ENCODE measurements at places on chromosomes 5 and 9.

GRCh38 chr9:26919698-26920097 lies 27.1 kb upstream of the CAAP1 start:
- no peak for DNase-seq

- no peak for DNase-seq
Observed at GRCh38 chr9:87605676-87606075, 108.0 kb downstream of the DAPK1 start.

DNA sequence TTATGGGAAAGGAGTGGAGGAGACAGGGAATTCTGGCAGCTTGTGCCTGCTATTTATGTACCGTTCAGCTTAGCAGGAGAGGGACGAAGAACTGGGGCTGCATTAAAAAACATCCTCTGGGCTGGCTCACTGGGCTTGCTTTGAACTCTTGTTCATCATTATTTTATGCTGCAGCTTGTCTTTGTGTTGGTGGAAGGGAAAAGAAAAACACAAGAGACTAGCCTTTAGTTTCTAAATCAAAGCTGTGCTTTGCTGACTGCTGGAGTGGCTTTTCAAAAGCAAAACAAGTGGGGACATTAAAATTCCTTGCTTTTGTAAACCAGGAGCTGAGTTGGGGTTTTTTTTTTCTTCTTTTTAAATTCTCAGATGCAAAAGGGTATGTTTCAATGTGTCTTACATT lies 5.9 kb upstream of the RGMB start:
- DNase-seq, result no peak

GRCh38 chr5:1418238-1418920 lies 26.9 kb downstream of the SLC6A3 start:
- DNase-seq, result no peak

DNA sequence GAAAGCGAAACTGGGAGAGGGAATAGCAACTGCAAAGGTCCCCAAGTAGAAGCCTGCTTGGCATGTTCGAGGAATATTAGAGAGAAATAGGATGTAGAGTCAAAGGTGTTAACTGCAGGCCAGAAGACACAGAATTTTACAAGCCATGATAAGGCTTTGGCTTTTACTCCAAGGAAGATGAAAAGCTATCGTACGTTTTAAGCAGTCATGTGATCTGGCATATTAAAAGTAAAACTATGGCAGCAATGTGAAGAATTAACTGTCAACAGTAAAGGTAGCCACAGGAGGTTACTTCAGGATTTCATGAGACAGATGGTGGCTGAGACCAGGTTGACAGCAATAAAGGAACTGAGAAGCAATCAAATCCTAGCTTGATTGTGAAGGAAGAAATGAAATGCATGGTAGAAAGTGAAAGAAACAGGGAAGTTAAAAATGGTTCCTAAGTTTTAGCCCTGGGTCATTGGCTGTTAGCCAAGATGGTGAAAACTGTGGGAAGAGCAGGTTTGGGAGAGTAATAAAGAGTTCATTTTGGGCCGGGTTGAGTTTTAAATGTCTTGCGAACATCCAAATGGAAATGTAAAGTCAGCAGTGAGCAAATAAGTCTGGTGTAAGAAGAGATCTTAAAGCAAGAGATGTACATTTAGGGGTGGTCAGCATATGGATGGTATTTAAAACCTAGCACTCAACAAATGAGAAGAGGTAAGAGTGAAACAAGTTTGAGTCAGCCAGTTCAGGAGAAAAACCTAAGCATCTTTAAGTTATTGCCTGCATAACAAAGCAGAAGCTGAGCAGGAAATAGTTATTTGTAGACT lies 20.3 kb upstream of the TTC33 start:
- DNase-seq, result no peak

- DNase-seq, result no peak
Observed at GRCh38 chr5:167626341-167627123, 664.9 kb upstream of the WWC1 start.

DNA sequence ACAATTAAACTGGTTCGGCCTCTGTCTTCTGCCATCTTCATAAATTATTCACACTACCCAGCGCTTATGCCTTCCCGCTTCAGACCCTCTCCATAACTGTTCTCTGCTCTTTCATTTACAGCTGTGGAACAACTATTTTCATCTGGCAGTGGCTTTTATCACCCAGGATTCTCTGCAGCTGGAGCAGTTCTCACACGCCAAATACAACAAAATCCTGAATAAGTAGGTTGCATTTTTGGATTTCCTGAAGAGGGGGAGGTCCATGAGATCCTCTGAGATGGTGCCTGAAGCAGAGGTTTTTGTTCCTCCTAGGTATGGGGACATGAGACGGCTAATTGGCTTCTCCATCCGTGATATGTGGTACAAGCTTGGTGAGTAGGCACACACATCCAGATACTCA lies 28.1 kb upstream of the INSYN2B start:
- no peak for DNase-seq

- DNase-seq, result no peak
Observed at GRCh38 chr5:163772241-163772640, 266.8 kb downstream of the MAT2B start.

DNA sequence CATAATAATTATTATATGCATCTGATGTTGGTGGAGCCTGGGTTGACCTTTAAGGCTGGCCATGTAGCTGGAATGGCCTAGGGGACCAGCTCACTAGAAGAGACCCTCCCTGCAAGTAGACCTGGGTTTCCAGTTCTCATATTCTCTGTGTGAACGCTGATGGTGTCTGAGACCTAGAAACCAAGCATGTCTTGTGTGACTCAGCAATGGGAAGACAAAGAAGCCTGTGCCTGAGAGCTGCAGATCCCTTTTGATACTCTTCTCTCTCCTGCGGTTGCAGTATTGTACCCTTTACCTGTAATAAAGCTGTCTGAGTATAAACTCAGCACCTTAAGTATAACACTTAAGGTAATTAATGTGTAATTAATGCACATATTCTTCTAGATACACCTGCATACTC lies 22.2 kb downstream of the C9orf152 start:
- no peak for DNase-seq

- no peak for DNase-seq
Observed at GRCh38 chr5:133289686-133290367, 238.0 kb downstream of the HSPA4 start.

GRCh38 chr5:553874-554273 lies 29.6 kb upstream of the SLC9A3 start:
- DNase-seq, result peak; percentile 80

DNA sequence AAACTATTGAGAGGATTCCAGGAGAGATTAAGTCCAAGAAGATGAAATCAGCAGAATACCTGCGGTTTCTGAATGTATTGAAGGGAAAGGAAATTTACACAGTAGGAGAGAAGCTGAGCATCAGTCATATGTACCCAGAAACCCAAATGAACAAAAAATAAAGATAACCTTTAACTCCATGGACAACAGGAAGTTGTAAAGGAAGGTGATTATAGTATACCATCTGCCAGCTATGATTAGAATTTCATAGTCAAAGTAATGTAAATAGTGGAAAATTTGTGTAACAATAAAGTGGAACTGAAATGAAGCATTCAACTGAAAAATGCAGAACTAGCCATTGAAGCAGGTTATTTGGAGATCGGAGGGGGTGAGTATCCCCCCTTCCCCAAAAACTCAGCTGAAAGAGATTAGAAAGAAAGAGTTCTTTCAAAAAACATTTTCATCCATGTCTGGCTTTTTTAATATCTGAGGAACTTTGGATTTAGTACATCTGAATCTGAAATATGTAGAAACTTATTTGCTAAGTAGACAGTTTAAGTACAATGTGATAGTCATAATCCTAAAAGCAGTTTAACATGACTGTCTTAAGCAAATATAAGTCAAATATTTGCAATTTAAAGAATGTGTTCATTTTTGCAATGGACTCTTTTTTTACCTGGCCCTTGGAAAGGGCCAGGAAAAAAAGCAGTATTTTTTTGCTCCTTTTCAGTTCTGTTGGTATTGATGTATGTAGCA lies 58.4 kb downstream of the APC start:
- DNase-seq, result peak; percentile 92

GRCh38 chr9:82129708-82130107 lies 141.1 kb downstream of the SPATA31D1 start:
- DNase-seq, result no peak

DNA sequence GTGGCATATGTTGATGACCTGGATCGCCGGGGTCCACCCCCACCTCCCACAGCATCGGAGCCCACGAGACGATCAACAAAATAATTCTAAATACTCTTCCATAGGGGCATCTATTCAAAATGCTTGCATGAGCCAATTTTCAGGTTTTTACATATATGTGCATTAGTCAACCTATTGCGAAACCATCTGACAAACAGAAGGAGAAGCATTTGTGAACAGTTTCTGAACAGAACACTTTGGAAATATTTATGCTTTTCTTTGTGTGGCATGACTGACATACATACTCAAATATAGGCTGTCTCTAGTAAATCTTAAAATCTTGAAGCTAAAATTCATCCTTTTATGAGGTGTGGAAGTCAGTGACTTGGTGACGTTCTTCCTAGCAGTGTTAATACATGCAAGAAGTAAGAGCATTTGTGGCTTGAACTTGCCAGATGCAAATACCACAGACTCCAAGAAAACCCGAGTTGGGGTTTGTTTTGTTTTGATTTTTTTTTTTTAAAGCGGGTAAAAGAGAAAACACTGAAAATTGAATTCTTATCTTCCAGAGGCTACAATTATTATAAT lies 5.3 kb downstream of the GPR151 start:
- no peak for DNase-seq

DNA sequence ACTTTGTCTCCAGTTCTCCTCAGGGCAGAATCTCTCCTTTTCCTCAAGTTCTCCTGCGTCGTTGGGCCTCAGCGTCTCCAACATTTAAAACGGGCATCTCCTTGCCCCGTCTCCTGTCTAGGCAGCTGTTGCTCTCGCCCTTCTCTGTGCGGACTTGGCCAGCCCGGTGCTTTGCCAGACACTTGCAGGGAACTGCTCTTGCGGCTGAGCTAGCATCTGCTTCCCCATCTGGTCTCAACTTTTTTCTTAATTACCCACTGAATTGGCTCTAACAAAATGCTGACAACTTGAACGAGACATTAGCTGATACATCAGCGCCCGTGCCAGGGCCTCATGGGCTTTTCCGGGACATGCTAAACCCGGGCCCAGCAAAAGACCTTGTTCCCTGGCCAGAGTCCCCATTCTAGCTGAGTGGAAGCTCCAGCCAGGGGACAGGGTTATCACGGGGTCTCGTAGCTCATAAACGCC lies 25.1 kb downstream of the ZNF618 start:
- DNase-seq, result no peak

GRCh38 chr5:42518595-42519221 lies 95.5 kb downstream of the GHR start:
- DNase-seq, result no peak

GRCh38 chr9:136845465-136846260 lies 3.4 kb downstream of the AJM1 start:
- no peak for DNase-seq

GRCh38 chr9:126849591-126850225 lies 10.7 kb upstream of the ZBTB34 start:
- no peak for DNase-seq

GRCh38 chr5:160649304-160649703 lies 202.7 kb downstream of the ATP10B start:
- DNase-seq, result peak; percentile 57

DNA sequence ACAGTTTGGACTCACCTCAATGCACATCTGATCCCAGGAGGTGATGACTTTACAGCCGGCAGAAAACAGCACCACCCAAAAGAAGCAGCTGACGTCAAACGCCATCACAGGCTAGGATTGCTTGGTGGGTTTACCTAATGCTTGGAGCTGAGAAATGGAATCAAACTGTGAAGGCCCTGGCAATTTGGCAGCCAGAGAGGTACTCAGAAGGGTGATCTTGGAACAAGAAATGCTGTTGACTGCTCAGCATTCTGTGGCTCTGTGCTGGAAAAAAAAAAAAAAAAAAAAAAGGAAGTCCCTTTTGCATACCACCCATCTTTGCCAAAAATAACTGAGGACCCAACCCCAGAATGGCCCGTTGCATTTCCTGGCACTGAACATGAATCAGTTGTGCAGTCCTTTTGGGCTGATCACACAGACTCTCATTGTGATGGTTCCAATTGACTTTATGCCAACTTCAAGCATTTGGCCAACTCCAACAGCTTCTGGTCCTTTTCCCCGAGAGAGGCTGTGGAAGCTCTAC lies at the start of gene CD180:
CD180 (minus strand) TSS at position 263 of the 523 bp plus-strand sequence; CDS start at position 105, 158 bp downstream.
- DNase-seq, result peak; percentile 91

DNA sequence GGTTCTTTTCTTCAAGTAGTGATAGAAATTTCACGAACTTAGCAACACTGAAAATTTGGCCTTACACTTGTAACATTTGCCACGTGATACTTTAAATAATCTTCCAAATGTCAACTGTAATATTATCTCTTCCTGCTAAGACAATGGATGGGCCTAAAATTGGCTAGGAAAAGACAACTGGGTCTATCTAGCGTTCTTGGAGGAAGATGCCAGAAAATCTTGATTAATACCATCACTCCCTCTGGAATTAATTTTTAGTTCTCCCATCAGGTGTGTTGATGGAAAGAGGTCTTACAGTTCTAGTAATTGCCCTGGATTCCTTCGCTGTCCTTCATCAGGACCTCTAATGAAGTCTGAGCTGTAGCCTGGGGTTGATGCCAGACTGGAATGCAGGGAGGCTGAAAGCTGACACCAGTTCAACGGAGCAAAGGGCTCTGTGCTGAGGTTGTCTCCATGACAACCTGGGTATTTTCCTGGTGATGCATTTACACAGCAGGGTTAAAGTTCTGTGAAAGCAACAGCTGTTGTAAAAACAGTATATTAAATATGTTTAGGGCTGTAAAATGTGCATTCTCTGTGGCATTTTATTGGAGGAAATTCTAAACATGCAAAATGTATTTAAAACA lies 92.3 kb downstream of the GAS1 start:
- DNase-seq, result no peak

- peak; percentile 55 for DNase-seq
Observed at GRCh38 chr9:93592643-93593021, 16.2 kb downstream of the PHF2 start.

- DNase-seq, result no peak
Observed at GRCh38 chr5:168837852-168838251, 258.7 kb upstream of the PANK3 start.

- DNase-seq, result peak; percentile 57
Observed at GRCh38 chr5:93909356-93909755, 168.0 kb upstream of the POU5F2 start.

GRCh38 chr9:114745879-114746550 lies 59.8 kb downstream of the TNFSF15 start:
- DNase-seq, result no peak

DNA sequence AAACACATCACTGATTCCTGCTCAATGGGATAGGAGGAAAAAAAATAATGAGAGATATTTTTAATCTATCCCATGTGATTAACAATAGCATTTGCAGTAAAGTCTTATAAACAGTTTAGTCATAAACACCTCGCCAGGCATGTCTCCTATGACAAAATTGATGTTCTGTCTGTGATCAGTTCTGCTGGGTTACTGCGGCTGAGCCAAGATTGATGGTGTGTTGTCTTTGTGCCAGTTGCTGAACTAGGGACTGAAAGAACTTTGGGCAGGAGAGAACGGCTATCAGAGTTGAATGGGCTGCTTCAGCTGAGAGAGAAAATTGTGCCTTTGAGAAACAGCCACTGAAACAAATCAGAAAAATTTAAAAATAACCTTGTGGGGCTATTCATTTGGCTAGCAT lies 37.3 kb upstream of the MAMDC2 start:
- DNase-seq, result no peak

GRCh38 chr5:168916852-168917251 lies 337.7 kb upstream of the PANK3 start:
- no peak for DNase-seq
